ENCODE measurements at places on chromosomes 3 and 15.

DNA sequence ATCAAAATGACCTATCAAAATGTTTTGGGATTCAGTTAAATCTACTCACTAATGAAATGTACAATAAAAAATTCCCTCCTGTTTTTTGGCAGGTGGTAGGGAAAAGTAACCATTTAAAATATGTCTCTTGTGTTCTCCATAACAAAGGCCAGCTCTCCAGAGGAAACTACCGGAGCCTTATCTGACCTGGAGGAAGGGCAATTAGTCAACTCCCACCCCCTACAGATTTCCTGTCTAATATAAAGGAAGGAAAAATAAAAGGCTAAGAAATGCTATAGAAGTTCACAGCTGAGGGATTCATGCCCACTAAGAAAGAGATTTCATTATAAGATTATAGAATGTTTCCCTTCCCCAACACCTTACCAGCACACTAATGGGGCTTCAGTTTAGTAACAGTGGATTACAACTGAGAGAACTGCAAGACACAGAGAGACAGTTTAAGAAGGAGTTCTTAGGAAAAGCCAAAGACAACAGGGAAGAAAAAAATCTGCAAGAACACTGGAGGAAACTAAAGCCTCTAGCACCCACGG lies 376.5 kb upstream of the KCNMB2 start:
- DNase-seq = no peak

GRCh38 chr3:195151866-195152541 lies 119.0 kb downstream of the XXYLT1 start:
- DNase-seq = no peak

- DNase-seq = no peak
Observed at GRCh38 chr3:122660297-122660974, 20.2 kb upstream of the PARP14 start.

GRCh38 chr3:84836961-84837360 lies 121.8 kb upstream of the CADM2 start:
- no peak for DNase-seq

DNA sequence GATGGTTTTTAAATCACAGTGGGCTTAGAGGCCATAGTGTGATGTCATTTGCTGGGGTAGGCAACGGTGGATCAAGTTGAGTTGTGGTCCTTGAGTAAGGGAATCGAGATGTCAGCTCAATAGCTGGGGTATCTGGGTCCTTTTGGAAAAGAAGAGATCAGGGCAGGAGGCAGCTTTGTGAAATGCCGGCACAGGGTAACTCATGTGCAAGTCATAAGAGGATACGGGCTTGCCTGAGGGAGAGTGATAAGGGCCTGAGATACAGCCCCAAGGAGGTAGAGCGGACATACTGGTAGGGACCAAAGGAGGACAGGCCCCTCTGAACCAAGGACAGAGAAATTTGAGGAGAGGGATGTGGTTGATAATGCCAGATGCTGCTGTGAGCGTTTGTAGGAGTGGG lies 4.2 kb upstream of the FAM131A start:
- DNase-seq = no peak

GRCh38 chr15:33539825-33540573 lies 229.2 kb downstream of the RYR3 start:
- no peak for DNase-seq

GRCh38 chr3:184532940-184533732 lies 28.4 kb upstream of the EPHB3 start:
- DNase-seq = no peak

DNA sequence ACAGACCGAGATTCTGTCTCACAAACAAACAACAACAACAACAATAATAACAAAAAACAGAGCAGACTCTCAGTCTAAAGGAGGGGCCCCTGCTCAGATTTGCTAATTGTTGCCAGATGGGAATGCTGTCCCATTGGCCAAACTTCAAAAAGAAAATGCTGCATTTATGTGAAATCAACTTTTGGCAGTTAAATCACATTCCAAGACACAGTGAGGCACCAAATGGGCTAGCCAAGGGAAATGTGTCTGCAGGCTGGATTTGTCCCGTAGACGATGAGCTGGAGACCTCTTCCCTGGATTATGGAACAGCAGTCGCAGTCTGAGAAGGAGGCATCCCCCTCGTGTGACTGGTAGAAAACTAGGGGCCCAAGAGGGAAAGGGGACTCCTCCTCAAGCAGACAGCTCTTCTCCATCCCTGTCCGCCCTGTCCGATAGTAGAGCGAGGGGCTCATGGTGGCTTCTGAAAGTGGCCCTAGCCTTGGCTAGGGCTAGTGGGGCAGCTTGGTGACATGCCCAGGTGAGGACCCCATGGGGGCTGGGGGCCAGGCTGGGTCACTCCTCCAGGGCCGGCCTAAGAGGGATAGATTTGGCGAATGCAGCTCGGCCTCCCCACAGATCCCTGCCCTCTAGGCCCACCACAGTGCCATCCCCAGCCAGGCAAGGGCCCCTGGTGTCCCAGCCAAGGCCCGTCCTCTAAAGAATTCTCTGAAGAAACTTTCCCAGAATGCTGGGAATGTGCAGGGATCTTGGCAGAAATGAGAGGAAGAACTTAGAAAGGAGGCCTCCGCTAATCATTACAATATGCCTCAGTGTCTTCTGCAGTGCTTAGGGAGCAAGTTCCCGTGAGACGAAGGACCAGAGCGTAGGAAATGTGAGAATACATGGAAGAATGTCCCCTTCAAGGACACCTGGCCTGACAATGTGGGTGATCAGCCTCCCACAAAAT lies 2.0 kb downstream of the SLC22A14 start:
- no peak for DNase-seq

- DNase-seq = no peak
Observed at GRCh38 chr3:42473083-42473932, 29.1 kb upstream of the VIPR1 start.

GRCh38 chr3:24588629-24589512 lies 94.2 kb upstream of the THRB start:
- no peak for DNase-seq

- no peak for DNase-seq
Observed at GRCh38 chr3:55701997-55702396, 214.9 kb upstream of the WNT5A start.

GRCh38 chr3:1823867-1824266 lies 274.8 kb upstream of the CNTN4 start:
- DNase-seq = no peak

GRCh38 chr15:34327906-34328305 lies 9.7 kb downstream of the SLC12A6 start:
- DNase-seq = no peak

DNA sequence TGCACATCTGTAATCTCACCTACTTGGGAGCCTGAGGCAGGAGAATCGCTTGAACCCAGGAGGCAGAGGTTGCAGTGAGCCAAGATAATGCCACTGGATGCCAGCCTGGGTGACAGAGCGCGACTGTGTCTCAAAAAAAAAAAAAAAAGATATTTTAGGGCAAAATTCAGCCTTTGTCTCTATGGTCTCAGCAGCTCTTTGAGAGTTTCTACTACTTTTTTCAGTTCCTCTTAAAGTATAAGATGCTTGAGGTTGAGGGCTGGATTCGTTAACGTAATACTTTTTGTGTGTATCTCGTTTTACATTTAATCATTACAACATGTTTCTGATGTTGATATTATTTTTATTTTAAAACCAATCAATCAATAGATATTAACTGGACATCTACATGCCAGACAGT lies 381.2 kb upstream of the TBL1XR1 start:
- no peak for DNase-seq

GRCh38 chr3:16770021-16770420 lies 114.7 kb upstream of the PLCL2 start:
- DNase-seq = no peak

GRCh38 chr3:159650726-159651125 lies 337.9 kb upstream of the IL12A start:
- DNase-seq = no peak

DNA sequence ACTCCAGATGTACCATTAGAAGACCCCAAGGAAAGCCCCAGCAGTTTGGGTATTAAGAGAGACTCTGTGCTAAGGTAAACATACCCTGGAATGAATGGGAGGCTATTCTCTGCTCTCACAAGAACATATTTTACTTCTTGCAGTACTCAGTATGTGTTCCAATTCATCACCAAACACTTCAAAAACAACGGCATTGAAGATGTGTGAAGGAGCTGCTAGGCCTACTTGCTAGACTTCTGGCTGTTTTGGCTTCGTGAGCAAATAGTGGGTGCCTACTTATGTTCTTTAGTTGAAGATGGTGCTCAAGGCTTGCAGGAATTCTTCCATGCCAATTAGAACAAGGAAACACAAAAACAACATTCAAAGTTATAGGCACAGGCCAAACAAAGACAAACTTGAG lies 514.5 kb downstream of the ROBO1 start:
- no peak for DNase-seq

DNA sequence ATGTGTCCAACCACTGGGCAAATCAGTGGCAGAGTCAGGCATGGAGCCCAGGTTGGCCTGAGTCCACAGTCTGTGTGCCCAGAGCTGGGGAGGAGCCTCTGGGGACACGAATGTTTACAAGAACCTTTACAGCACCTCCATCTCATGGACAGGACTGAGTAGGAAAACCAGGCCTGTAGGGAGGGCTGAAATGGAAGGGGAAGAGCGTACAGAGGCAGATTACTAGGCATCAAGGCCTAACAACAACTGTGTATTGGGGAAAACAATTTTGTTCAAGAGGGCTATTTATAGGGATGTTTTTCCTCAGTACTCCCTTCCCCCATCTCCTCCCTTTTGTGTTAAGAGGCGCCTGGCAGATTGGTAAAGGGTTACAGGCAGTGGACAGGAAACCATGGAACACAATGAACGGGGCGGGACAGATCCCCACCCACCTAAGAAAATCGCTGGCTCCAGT lies 15.1 kb upstream of the ARHGAP31 start:
- DNase-seq = no peak

- no peak for DNase-seq
Observed at GRCh38 chr3:57168151-57168550, 3.0 kb upstream of the IL17RD start.

DNA sequence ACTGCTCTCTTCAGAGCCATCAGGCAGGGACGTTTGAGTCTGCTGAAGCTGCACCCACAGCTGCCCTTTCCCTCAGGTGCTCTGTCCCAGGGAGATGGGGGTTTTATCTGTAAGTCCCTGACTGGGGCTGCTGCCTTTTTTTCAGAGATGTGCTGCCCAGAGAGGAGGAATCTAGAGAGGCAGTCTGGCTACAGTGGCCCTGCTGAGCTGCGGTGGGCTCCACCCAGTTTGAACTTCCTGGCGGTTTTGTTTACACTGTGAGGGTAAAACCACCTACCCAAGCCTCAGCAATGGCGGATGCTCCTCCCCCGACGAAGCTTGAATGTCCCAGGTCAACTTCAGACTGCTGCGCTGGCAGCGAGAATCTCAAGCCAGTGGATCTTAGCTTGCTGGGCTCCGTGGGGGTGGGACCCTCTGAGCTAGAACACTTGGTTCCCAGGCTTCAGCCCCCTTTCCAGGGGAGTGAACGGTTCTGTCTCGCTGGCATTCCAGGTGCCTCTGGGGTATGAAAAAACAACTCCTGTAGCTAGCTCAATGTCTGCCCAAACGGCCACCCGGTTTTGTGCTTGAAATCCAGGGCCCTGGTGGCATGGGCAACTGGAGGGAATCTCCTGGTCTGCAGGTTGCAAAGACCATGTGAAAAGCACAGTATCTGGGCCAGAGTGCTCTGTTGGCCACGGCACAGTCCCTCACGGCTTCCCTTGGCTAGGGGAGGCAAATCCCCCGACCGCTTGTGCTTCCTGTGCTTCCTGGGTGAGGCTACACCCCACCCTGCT lies 21.1 kb upstream of the ST6GAL1 start:
- DNase-seq = peak; percentile 77

GRCh38 chr3:70291097-70291482 lies 21.3 kb downstream of the MDFIC2 start:
- DNase-seq = no peak

- DNase-seq = no peak
Observed at GRCh38 chr15:83276661-83277060, 7.8 kb downstream of the BNC1 start.

- no peak for DNase-seq
Observed at GRCh38 chr15:45611305-45611704, 23.5 kb upstream of the SQOR start.

GRCh38 chr3:71087143-71088018 lies 496.1 kb downstream of the FOXP1 start:
- DNase-seq = no peak

All from activated CD4-positive, CD25-positive, alpha-beta regulatory T cell (primary cell).